ENCODE measurements at places on chromosomes 2 and 18. TPM values are rescaled to one million over a fixed set of nuclear protein-coding genes. Genes with fewer than 3 reads are reported as not detected.

Gene DES
- total RNA-seq = 1.5 TPM

Gene PSTPIP2
- 2.4 TPM for total RNA-seq

Gene IL1F10
- total RNA-seq = not detected

DNA sequence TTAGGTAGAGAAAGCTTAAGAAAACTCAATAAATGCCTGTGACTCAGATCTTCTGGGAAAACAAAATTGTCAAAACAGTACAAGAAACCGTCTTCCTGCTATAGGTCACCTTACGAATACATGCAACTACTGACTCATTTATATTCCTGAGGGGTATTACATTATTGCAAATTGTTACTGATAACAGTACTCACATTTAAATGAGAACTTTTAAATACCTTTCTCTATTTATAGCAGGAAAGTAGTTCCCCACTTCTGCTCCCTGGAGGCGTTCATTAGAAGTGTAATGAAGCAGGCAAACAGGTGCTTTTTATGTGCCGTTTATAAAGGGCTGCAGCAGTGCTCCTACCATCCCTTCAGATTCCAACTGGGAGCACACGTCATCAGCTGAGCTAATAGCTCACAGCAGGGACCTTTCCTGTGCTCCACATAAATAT, 65.1 kb upstream of the RPRM start:
- DNase-seq = no peak

DNA sequence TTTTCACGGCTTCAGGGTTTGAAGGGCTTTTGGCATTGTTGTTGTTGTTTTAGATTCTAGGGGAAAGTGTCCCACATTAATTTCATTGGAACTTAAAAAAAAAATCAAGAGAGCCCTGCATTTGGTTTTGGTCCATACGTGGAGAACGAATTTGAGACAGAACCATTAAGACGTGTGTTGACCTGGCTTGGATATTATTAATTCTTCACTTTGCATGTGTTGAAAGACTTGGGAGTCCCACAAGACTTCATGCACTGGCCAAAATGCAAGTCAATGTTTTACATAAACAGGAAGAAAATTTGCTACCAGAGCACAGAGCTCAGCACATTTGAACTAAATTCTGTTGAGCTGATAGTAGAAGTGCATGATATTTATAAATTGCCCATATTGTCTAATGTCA, 761.2 kb upstream of the ACVR2A start:
- DNase-seq = no peak

DNA sequence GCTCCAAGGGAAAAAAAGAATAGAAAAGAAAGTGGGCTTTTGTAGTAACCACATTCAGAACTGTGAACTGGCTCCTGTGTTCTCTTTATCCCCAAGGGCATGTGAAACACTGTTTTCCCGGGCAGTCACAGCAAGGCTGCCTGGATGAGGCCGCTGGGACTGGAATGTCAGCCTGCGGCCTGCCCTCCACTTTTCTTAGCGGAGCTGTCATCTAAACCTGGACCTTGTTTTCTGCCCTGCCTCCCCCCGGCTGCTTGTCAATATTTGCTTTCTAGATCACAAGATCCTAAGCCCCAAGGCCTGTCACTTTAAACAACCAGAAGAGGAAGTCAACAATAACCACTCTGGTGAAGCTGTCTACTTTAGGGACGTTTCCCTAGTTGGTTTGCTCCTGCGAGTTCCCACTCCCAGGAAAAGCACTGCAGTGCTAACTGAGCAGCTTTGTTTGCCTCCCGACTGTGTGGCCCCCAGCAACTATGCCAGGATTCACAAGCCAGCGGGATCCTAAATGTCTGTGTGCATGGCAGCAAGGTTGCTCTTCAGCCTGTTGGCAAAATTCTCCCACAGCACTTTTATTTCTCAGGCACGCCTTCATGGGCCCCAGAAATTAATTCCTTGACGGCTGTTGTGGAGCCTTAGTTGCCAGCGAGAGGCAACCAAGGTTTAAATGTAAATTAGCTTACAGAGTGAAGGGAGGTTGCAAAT, 30.6 kb downstream of the SOWAHC start:
- DNase-seq = no peak

DNA sequence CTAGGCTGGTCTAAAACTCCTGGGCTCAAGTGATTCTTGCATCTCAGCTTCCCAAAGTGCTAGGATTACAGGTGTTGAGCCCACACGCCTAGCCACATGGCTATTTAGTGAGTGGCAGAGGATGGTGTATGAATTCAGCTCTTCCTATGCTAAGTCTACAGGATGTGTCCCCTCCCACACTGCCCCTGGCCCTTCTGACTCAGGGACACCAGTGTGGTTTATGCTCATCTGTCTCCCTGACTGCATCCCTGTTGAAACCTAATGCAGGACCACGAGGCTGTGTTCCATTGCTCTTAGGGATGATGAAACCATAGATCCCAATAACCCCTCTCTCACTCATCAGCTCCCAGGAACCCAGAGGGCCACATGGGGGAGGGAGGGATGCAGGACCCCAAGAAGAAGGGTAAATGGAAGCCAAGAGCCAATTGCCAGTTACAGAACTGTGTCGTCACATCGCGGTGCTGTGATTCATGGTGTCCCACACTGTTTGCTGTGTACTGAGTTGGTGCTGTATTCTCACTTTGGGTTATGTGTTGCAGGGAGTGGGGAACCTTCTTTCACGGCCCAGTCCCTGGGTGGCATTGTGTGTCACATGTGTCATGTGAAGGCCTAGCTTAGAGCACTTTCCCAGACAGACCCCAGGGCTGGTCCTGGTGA, 102.9 kb upstream of the HAAO start:
- no peak for DNase-seq

Gene TMEM169
- total RNA-seq = 2.5 TPM

DNA sequence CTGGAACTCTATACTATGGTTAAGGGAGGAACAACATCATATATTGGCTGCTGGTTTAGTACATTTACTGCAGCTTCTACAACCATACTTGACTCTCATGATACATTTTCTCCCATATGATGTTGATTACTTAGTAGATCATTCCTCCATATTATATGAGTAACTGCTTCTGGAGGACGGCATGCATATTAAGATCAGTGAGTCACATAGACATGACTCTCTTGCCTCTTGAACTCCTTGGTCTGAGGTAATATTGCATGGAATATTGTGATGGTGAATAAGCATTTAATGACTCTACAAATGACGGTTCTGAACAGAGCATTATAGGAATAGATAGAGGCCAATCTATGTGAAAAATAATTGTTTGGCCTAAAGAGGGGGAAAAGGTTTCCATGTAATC, 418.8 kb upstream of the SPHKAP start:
- DNase-seq = no peak

Gene HOXD12
- total RNA-seq = not detected

DNA sequence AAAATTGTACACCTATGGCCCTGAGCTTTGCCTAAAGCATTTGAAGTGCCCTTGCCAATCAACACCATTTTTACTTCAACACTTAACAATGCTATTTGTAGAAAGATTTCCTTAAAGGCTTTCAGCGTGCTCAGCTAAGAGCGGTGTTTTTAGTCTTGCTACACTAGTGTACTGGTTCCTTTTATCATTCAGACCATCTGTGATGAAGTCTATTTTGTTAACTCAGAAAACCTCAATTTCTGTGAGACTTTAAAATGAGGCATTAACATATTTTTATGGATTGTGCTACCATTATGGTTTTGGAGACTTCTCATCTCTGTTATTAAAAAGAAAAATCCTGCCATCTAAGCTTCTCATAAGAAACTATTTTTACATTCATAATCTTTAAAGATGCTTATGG, 46.6 kb upstream of the EHBP1 start:
- DNase-seq = no peak

- DNase-seq = no peak
Measured at GRCh38 chr2:69345434-69345833, 41.6 kb downstream of the GFPT1 start.

DNA sequence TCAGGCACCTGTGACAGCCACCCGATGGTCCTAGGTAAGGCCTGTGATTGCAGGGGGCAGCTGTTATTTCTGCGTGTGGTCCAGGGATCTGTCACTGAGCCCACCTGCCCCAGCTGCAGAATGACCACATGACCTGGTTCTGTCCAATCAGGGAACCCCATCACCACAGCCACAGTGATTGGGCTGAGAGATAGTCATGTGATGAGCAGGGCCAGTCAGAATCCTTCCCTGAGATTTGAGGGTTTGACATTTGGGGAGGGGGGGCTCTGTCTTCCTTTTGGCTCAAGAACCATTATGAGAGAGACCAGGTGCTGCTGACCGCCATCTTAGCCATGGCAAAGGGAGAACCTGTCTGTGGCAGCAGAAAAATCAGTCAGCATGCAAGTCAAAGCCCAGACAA, 147.2 kb downstream of the SMAD7 start:
- no peak for DNase-seq

GRCh38 chr2:109057686-109058085, 68.7 kb upstream of the EDAR start:
- DNase-seq = no peak

Gene ADGRF3
- 0.75 TPM for total RNA-seq

Gene SPP2
- not detected for total RNA-seq

Gene MTHFD2
- 260 TPM for total RNA-seq

DNA sequence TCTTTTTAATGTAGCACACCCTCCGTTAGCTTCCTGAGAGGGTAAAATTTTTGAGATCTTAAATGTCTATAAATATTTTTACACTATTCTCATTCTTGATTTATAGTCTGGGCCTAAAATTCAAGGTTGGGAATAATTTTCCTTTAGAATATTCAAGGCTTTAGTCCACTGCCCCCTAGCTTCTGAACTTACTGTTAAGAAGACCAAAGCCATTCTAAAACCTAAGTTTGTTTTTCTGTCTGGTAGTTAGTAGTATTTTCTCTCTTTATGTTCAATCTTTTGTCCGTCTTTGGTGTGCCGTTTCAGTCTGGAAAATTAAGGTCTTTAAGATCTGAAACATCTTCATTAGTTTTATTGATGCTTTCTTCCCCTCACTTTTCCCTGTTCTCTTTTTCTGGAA, 14.5 kb downstream of the OSBPL6 start:
- DNase-seq = no peak

DNA sequence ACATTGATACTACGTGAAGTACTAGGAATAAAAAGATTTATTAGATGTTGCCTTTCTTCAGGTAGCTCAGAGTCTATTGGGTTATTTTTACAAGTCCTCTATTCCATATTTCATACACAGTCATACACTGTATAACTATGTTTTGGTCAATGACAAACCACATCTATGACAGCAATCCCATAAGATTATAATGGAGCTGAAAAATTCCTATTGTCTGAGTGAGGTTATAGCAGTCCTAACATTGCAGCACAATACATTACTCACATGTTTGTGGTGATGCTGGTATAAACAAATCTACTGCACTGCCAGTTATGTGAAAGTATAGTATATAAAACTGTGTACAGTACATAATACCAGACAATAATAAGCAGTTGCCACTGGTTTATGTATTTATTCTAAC, 595.1 kb downstream of the MBD2 start:
- no peak for DNase-seq

- no peak for DNase-seq
Measured at GRCh38 chr2:10193851-10194820, 71.6 kb downstream of the RRM2 start.

DNA sequence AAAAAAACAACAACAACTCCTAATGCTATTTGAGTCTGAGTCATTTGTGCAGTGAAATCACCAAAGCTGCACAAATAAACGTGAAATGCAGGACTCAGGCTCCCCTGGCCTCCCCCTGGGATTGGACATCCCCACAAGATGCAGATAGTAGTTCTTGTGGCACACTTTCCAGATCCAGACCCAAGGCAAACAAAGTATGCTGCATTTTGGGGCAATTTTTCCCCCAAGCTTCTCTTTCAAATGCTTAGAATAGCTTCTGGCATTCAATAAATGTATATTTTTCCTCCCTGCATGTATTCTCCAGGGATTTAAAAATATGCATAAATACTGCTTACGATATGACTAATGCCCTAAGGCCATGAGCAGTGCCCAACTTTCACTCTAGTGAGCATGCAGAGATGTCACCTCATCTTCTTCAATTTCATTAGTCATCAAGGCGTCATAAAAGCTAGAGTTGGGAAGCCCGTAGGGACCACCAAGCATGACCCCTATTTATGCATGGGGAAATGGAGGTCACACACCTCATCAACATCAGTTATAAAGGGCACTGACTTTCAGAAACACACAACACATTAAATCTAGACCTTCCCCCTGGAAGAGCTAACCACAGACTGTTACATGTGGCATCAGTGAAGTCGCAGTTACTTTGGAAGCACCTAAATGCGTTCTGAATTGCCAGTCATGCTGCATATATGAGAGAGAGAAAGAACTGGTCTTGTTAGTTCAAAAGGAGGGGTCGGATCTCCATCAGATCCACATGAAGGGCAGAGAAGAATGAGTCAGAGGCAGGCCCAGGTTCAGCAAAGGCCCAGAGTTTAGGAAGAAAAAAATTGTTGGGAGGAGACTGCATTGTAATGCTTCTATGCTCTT, 374.1 kb downstream of the LPIN1 start:
- no peak for DNase-seq

DNA sequence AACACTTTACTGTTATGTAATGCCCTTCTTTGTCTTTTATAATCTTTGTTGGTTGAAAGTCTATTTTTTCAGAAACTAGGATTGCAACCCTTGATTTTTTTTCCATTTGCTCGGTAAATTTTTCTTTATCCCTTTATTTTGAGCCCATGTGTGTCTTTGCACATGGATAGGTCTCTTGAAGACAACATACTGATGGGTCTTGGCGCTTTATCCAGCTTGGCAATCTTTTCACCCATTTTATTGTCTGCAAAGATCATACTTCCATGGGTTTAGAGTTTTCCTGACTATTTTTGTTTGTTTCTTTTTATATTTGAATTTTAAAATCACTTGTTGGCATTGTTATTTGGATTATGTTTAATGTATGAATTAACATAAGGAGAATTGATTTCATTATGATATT, 27.0 kb downstream of the ACOXL start:
- DNase-seq = no peak

Gene TNS1
- 5.1 TPM for total RNA-seq

Gene MAP3K20
- total RNA-seq = 11.1 TPM

GRCh38 chr18:56380685-56381084, 257.7 kb downstream of the TXNL1 start:
- DNase-seq = no peak

- DNase-seq = no peak
Measured at GRCh38 chr2:189013671-189014448, 39.7 kb downstream of the COL3A1 start.

- DNase-seq = no peak
Measured at GRCh38 chr2:153169609-153170008, 309.0 kb downstream of the RPRM start.

Gene VIT
- total RNA-seq = not detected

- DNase-seq = no peak
Measured at GRCh38 chr2:239599299-239599698, 198.5 kb upstream of the HDAC4 start.
